ENCODE measurements at places on chromosomes 13 and 19.

GRCh38 chr13:68261105-68261504, 1031.0 kb upstream of the PCDH9 start:
- DNase-seq, result no peak

GRCh38 chr19:38233740-38234251, 9.8 kb upstream of the DPF1 start:
- DNase-seq, result peak; percentile 97

DNA sequence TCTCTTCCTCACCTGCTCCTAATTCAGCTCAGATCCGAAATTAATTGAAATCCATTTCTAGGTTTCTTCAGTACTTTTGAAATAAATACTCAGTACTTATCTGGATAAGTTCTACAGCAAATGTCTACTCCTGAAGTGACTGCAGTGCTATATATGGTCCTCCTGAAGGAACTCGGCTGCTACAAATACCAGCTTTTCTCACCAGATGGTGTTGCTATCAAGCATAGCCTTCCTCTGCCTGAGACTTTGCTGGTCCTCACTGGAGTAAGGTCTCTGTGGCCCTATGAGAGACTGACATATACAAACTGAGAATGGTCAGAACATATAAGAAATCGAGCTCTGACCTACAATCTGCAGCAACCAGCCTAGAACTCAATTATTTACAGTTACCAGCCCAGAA, 161.6 kb downstream of the NDFIP2 start:
- DNase-seq, result no peak

- DNase-seq, result no peak
These were observed 62.2 kb downstream of the SPATA13 start for GRCh38 chr13:24222756-24223155.

- DNase-seq, result peak; percentile 19
These were observed 64.1 kb upstream of the RANBP3 start for GRCh38 chr19:6041991-6042481.

DNA sequence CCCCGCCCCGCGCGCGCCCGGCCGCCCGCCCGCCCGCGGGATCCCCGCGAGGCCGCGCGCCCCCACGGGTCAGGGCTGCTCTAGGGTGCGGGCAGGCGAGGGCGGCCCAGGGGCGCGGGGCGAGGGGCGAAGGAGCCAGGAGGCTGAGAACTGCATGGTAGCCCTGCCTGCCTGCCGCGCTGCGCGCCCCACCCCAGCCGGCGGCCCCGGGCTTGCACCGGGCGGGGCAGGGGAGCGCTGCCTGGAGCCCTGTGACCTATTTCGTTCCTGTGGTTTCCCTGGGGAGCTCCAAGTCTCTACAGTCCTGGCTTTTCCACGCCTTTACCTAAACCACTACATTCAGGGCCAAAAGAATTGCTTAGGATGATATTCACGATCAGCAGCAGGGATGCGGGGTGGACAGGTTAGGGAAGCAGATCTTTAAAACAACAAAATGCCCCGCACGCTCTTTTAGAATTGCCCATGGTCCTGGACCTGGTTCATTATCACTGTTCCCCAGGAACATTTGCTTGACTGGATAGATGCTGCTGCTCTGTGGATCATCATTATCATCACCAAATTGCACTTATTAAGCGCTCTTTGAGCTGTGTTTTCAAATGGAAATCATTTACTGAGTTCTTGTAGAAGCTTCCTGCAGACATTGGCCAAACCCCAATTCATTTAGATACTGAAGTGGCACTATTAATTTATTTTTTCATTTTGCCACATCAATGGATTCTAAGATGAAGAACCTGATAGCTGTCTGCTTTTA, 421 bp upstream of the GPR12 start:
- DNase-seq, result no peak

- DNase-seq, result no peak
These were observed 47.4 kb downstream of the EFNB2 start for GRCh38 chr13:106488076-106488475.

GRCh38 chr19:16112778-16113177, 1.1 kb downstream of the RAB8A start:
- no peak for DNase-seq

DNA sequence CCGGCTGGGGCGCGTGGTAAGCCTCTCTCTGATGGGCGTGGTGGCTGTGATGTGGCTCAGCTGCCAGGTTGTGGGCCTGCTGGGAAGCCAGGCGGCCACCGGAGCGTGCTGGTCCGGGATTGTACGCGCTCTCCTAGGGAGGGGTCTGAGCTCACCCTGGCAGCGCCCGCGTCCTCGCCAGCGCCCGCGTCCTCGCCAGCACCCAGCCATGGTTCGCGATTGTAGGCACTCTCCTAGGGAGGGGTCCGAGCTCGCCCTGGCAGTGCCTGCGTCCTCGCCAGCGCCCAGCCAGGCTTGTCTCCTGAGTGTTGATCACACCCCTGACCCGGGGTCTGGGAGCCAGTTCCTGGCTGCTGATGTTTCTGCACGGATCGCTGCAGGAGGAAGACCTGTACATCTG, 13.8 kb downstream of the ADAT3 start:
- no peak for DNase-seq

GRCh38 chr13:42354241-42355091, 82.5 kb downstream of the AKAP11 start:
- DNase-seq, result peak; percentile 73

- DNase-seq, result no peak
These were observed 7.6 kb upstream of the MLLT1 start for GRCh38 chr19:6287269-6287885.

- DNase-seq, result no peak
These were observed 179.1 kb upstream of the MIR17HG start for GRCh38 chr13:91168386-91168711.

DNA sequence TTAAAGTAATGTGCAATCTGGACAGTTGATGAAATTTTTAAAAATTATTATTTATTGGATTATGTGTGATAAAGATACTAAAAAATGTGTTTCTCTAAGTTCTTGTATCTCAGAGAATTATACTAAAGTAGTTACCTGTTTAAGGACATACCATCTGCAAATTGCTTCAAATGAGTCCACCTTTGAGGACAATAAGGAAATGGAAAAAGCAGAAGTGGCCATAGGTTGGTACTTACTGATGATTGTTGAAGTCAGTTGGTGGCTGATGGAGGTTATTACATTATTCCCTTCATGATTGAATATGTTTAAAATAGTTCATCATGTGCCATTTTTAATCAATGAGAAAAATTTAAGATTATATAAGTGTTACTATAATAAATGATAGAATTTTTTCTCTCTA, 367.0 kb downstream of the MYO16 start:
- DNase-seq, result no peak

DNA sequence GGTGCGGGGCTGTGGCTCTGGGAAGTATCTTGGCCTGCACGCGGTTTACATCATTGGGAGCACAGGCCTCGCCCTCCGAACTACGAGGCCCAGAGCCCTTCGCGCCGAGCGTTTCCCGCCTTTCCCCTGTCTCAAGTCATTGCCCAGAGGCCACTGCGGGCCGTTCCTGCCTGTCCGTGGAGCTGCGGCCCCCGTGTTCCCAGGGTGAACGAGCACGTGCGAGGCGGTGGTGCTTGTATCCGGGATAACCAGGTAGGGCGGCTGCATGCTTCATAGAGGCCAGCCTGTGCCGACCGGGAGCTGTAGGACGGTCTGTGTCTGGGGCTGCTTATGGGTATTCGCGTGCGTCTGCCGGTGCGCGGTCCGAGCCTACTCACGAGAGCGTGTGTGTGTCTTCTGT, 32.5 kb downstream of the ZNF527 start:
- DNase-seq, result no peak

DNA sequence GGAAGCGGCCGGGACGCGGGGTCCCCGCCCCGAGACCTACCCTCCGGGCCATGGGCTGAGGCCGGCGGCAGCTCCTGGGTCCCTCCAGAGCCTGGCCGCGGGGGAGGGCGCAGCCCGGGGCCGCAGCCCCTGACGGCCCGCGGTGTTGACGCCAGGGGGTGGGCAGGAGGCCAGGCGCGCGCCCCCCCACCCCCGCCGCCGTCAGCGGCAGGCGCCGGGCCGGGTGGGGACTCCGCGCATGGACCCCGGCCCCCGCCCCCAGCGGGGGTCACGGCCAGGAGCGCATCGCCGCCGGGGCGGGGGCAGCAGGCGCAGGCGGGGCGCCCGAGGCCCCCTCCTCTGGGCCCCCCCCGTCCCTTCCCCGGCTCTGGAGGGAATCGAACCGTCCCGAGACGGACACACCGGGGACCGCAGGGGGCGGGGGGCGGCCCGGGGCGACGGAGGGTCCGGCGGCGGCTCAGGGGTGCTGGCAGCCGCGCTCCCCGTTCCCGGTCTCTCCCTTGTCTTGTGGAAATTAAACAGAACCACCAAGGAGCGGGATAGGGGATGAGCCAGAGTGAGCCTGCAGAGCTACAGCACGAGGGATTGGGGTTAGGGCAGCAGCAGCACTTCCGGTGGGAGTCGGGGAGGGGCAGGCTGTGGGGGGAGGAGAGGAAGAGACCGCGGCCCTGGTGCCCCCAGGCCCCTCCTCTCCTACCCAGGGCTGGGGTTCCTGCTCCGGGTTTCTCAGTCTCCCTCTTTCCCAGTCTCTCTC, at the start of gene MEIS3:
Gene MEIS3 (minus strand): TSS at position 498 of the 754 bp plus-strand sequence. CDS start 446 bp downstream, at position 52.
- no peak for DNase-seq

DNA sequence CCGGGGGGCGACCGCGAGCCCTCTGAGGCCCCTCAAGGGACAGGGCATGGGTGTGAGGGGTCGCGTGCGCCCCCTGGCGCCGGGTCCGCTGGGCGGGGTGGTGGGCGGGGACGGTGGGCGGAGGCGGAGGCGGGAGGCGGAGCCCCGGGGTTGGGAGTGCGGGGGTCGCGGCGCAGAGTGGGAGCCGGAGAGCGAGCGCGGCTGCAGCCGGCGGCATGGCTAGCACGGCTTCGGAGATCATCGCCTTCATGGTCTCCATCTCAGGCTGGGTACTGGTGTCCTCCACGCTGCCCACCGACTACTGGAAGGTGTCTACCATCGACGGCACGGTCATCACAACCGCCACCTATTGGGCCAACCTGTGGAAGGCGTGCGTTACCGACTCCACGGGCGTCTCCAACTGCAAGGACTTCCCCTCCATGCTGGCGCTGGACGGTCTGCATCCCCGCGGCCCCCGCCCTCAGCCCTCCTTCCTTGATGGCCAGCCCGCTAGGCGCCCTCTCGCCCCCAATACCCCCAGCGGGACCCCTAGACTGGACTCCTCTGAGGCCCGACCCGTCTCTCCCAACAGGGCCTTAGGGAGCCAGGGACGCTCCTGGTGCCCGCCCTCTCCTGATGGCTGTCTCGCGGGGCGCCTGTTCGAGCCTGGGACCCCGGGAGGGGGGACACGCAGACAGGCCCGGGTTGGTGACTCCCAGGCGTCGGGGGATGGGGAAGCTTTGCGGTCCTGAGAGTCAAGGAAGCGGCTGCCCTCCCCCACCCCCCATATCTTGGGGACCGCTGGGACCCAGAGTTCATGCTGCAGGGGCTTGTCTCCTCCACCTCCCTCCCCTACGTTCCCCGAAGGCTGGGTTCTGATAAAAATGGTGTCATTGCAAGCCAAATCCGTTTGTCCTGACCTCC, at the start of gene CLDN10:
Gene CLDN10 (plus strand): TSS at position 182 of the 903 bp plus-strand sequence. CDS start 34 bp downstream, at position 216.
- DNase-seq, result no peak

Data from stimulated activated CD8-positive, alpha-beta memory T cell treated with anti-CD3 and anti-CD28 coated beads, Interleukin-4, amount 100 ng/mL, for 48 hours (primary cell).